ENCODE measurements at places on chromosomes 16 and 17.

DNA sequence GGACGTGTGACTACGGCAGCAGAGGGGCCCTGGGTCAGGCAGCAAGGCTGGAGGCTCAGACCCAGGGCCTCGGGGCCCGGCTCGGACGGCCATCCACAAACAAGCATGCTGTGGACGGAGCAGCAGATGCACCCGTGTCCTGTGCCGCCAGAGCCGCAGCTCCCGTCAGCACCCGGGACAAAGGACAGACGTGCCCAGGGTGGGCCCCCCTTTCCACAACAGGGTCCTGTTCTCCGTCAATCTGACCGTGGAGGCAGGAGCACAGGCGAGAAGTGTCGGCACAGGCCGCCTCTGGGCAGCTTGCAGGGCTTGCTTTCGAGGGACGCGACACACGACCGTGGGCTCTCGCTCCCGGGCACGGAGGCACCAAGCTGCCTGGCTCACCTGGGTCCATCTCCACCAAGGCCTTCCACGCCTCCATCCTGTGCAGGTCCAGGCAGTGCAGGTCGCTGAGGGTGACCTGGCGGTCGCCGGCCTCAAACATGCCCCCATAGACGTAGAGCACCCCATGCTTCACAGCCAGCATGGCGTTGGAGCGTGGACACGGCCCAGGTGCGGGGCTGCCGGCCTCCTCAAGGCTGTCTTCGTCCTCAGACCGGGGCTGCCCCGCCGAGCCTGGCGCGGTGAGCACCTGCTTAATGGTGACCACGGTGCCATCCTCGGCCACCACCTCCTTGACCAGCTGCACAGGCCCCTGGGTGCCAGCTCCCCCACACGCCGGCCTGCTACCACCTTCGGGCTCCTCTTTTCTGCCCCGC lies 56.7 kb downstream of the KLHDC4 start:
- no peak for DNase-seq

GRCh38 chr17:57463103-57463885 lies 207.0 kb downstream of the MSI2 start:
- peak; percentile 85 for DNase-seq

- DNase-seq = peak; percentile 31
Observed at GRCh38 chr16:68265078-68265920, 973 bp downstream of the SLC7A6 start.

DNA sequence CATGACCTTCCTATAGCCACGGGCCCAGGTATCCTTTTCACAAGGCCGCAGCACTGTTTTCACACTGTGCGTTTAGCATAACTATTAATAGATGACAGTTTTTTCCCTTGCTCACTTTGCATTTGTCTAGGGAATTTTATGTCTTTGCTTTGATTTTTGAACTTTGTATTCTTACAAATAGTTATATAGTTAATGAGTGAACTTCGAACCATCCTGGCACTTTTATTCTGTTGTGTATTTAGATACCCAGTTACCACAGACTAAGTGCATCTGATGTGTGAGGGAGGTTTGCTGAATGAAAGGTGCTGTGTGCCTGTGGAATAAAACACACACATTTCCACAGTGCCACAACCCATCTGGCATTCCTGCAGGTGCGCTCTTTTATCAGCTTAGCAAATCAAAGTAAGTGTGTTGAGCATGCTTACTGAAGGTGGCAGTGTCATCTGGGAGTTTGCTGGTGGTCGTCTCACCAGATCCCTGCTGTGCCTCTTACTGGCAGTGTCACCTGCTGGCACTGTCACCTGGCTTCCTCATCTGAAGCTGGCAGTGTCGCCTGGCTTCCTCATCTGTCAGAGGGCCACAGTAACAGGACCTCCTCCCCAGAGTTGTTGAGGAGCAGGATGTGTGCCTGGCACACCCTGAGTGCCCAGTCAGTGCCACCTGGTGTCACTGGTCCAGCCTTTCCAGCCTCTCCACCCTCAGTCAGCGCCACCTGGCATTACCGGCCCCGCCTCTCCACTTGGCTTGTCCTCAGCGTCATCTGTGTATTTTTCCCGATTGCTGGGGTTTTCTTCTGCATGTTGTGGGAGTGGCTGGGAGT lies 37.6 kb downstream of the USP10 start:
- DNase-seq = no peak

GRCh38 chr17:37761059-37761458 lies 16.2 kb upstream of the HNF1B start:
- no peak for DNase-seq

- DNase-seq = no peak
Observed at GRCh38 chr16:54942353-54942943, 11.8 kb downstream of the IRX5 start.

GRCh38 chr16:23206986-23207385 lies 24.4 kb downstream of the SCNN1G start:
- no peak for DNase-seq

GRCh38 chr16:69761983-69762813 lies at the start of gene WWP2:
Gene WWP2, plus strand, starts transcription at chr16:69762332. Its CDS starts 24,679 bp downstream, at chr16:69787011.
- DNase-seq = peak; percentile 65

GRCh38 chr17:54887787-54888186 lies 12.9 kb upstream of the TOM1L1 start:
- no peak for DNase-seq

GRCh38 chr17:68942389-68942788 lies 12.8 kb downstream of the ABCA8 start:
- no peak for DNase-seq

DNA sequence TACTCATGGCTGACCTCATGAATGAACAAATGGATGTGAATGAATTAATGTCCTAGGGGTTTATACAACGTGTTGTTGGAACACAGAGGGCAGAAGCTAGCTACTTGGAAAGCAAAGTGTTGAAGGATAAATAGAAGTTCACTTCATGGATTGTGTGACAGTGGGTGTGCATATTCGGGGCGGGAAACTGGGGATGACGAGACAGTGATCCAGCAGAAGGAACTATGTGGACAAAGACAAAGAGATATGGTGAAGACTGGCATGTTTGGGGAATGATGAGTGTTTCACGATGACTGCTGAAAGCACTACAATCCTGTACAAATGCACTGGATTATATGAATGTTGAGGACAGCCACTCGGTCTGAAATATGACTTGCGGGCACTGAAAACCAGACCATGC lies 250.5 kb upstream of the C16orf82 start:
- DNase-seq = no peak

- no peak for DNase-seq
Observed at GRCh38 chr17:71067669-71068407, 898.5 kb downstream of the KCNJ2 start.

GRCh38 chr17:59791603-59792457 lies 84.4 kb downstream of the VMP1 start:
- no peak for DNase-seq

GRCh38 chr17:50212121-50212843 lies 10.9 kb upstream of the COL1A1 start:
- no peak for DNase-seq

DNA sequence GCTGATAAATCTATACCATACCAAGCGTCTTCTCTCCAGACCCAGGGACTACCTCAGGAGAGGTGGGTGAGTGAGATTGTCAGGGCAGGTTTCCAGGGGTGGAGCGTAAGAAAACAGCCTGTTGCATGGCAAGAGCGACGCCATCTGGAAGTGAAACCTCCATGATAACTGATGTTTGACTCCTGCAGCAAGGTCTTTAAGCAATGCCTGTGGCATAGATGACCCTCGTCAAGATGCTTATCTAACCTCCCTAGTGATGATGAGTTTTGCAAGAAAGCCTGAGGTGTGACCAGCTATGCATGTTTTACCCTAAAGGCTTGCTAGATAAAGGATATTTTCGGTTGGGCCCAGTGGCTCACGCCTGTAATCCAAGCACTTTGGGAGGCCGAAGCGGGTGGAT lies 71.6 kb downstream of the GSG1L start:
- no peak for DNase-seq

GRCh38 chr17:48704361-48705248 lies 17.7 kb downstream of the PRAC1 start:
- no peak for DNase-seq

DNA sequence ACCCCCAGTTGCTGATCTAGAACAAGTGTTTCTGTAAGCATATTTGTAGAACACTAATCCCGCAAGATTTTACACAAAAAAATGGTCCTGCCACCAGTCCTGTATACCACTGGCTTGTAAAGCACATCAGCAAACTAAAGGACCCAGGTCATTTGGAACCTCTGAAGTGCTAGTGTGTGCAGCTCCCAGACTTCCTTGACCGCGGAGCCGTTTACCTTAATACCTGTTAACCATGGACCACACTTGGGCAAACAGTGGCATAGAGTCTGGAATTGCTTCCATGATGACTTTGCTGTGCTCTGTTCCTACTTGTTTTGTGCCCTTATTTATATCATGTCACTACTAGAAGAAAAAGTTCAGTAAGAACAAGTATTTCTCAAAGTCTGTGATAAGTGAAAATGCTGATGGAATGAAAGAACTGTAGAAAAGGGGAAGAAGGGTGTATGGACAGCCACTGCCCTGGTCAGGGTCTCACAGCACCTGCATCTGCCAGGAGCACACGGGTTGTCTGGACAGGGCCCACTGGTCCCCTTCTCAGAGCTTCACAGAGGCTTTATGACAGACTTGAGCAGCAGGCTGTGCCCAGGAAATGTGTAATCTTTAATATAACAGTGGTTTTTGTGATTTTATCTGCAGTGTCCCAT lies 29.3 kb downstream of the ALDH3A2 start:
- DNase-seq = no peak

DNA sequence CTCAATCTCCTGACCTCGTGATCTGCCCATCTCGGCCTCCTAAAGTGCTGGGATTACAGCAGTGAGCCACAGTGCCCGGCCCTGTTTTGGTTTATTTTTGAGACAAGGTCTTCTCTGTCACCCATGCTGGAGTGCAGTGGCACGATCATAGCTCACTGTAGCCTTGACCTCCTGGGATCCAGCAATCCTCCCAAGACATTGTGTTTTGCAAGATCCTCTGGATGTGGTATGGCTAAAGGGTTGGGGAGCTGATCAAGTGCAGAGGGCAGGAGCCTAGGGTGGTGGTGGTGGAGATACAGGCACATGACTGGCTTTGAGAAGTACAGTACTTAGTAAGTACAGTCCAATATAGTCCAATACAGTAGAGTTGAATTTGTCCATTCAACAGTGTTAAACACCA lies 16.6 kb upstream of the TNS4 start:
- no peak for DNase-seq

DNA sequence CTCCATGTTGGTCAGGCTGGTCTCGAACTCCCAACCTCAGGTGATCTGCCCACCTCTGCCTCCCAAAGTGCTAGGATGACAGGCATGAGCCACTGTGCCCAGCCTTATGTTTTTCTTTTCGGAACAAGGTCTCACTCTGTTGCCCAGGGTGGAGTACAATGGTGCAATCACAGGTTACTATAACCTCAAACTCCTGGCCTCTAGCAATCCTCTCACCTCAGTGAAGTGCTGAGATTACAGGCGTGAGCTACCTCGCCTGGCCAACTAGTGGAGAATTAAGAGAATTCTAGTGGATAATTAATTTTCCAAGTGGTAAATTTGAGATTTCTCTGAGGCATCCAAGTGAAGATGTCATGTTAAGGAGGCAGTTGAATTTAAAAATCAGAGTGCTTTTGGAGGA lies 2.9 kb upstream of the FBXO47 start:
- no peak for DNase-seq

DNA sequence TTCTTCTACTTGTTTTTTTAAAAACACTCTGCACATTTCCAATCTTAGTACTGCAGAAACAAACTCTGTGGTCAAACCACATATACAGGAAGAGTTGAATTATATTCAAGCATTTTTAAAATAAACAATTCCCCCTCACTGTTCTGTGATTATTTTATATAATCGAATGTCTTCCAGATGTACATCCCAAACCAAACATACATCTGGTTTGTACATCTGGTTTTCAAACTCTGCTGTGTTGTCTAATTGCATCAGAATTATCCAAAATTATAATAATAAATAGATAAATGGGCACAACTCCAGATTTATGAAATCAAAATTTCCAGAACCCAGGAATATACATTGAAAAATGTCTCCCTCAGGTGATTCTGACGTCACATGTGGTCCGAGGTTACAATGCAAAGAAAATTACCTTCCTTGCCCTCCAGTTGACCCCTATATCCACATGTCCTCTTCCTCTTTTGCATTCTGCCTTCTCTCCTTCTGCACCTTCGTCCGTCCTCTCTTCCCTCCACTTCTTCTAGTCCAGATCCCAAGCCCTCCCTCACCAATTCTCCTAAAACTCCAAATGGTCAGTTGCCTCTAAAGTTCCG lies 13.3 kb upstream of the CCDC144A start:
- no peak for DNase-seq

DNA sequence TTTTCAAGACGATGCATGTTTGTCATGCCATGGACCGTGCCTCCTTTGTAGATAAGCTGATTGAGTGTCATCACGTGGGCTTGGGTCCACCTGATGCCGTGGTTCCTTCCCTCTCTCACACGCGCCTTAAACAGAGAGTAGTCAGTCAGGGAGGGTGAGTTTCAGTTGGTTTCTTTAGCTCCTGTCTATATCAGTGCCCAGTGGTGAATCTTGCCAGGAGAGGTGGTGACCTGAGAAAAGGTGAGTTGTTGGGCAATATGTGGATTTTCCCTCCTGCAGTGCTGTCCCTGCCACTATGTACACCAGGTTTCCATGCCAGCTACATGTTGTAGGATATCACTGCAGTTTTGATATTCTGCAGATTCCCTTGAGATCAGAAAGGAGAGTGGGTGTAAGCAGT lies 129.7 kb downstream of the LAT start:
- no peak for DNase-seq

- DNase-seq = no peak
Observed at GRCh38 chr16:71263582-71263981, 25.6 kb downstream of the CMTR2 start.

- peak; percentile 29 for DNase-seq
Observed at GRCh38 chr17:19338031-19338990, 24.2 kb downstream of the B9D1 start.

- no peak for DNase-seq
Observed at GRCh38 chr16:13438064-13438463, 481.9 kb upstream of the ERCC4 start.

DNA sequence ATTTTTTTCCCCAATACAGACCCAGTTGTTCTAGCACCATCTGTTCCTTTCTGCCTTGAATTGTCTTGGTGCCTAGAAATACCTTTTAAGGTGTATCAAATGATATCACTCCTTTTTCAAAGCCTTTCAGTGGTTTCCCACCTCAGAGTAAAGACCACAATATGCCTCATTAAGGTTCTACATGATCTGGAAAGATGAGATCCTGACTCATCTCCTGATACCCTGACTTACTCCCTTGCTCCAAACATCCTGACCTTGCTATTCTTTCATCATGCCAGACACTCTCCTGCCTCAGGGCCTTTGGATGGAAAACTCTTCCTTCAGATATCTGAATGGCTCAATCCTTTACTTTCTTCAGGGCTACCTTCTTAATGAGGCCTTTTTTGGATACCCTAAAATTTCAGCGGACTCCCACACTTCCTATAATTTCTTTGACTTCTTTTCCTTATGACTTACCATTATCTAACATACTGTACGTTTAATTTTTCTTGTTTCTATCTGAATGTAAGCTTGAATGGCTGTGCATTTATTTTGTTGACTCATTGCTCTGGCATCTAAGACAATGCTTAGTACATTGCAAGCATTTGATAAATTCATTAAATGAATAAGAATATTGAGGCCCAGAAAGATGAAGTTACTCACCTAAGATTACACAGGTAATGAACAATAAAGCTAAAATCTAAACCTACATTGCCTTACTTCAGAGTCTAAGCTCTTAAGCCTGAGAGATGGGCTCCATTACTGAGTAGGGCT lies 19.2 kb downstream of the FLOT2 start:
- DNase-seq = no peak

- DNase-seq = no peak
Observed at GRCh38 chr17:10745231-10745630, 15.4 kb upstream of the TMEM220 start.
